Activated CD4-positive, alpha-beta T cell treated with anti-CD3 and anti-CD28 coated beads, Interleukin-2, amount 50 U/mL, for 4 hours (primary cell): ENCODE measurements at places on chromosomes 1 and 21.

DNA sequence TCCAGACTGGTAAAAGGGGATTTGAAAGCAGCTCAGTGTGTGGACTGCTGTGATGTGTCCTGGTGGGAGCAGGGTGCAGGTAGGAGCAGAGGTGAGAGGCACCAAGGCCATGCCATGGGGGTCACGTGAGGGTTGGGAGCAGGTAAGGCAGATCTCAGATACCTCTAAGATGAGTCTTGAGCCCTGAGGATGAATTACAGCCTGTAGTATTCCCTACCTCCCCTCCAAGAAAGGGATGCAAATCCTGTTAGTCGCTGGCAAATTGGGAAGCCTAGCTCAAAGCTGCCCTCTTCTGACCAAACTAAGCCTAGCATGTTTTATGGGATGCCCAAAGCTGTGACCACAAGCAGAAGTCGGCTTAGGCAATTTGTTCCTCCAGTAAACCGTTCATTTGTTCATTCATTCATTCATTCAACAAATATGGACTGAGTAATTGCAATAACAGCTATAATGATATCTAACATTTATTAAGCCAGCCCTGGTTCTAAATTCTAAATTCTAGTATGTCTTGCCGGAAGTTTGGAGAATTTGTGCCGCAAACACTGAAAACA lies 3.9 kb upstream of the NUAK2 start:
- peak; percentile 51 for DNase-seq

- DNase-seq: no peak
Measured at GRCh38 chr1:109622137-109622892, 2.7 kb downstream of the AMPD2 start.

DNA sequence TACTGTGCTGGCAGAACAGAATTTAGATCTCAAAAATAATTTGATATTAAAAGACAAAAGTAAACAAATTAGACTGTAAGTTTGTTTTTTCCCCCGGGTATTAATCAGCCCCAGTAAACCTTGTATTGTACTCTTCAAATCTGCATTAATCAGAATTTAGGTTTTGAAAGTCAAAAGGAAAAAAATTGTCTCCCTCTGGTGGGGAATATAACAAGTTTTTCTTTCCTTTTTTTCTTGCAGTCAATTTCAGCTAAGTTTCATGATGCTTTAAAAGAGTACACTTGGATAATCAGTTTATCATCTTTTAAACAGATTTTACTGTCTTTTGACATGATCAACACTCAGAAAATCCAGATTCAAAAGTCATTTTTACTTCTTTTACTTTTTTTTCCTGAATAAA lies 134.5 kb upstream of the PKN2 start:
- no peak for DNase-seq

DNA sequence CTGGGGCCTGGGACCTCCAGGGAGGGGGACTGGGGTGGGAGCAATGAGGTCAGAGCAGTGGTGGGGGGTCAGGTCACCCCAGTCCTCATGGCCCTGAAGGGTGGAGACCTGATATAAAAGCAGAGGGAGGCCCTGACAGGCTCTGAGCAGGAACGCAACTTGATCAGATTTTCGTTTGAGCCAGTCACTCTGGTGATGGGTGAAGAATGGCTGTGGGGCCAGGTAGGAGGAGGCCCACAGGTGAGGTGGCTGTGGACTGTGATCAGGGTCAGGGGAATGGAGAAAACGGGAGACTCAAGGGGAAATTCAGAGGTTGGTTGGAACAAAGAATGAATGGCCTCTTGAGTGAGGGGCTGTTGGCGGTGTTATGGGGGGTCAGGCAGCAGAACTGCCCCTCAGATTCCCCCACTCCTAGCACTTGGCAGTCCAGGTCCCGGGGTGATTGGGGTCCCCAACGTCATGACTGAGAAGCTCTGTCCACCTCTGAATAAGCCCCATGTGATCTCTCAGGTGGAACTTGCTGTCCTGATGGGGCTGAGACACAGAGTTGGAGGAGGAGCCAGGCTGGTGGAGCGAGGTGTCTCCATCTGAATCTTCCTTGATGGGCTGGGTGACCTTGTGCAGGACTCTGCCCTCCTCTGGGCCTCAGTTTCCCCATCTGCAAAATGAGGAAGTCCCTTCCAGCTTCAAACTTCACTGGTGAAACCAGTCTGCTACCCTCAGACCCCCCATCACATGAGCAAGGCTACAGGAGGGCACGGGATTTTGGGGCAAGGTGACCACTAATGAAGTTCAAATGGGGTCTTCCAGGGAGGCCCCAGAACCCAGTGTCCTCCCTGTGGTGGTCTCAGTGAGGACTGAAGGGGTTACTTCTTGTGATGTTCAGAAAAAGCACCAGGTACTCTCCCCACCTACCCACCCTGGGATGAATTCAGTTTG lies 683.0 kb downstream of the MATN1 start:
- no peak for DNase-seq

GRCh38 chr21:27164208-27165177 lies 197.6 kb upstream of the ADAMTS5 start:
- no peak for DNase-seq

- no peak for DNase-seq
Measured at GRCh38 chr1:154456631-154457030, 45.4 kb upstream of the TDRD10 start.

- no peak for DNase-seq
Measured at GRCh38 chr1:198633675-198634121, 5.1 kb upstream of the PTPRC start.

- DNase-seq: no peak
Measured at GRCh38 chr1:15132965-15133364, 20.6 kb upstream of the TMEM51 start.

- DNase-seq: no peak
Measured at GRCh38 chr21:37249112-37249904, 17.8 kb downstream of the VPS26C start.

- DNase-seq: no peak
Measured at GRCh38 chr1:29122682-29123052, 1.0 kb downstream of the TMEM200B start.

DNA sequence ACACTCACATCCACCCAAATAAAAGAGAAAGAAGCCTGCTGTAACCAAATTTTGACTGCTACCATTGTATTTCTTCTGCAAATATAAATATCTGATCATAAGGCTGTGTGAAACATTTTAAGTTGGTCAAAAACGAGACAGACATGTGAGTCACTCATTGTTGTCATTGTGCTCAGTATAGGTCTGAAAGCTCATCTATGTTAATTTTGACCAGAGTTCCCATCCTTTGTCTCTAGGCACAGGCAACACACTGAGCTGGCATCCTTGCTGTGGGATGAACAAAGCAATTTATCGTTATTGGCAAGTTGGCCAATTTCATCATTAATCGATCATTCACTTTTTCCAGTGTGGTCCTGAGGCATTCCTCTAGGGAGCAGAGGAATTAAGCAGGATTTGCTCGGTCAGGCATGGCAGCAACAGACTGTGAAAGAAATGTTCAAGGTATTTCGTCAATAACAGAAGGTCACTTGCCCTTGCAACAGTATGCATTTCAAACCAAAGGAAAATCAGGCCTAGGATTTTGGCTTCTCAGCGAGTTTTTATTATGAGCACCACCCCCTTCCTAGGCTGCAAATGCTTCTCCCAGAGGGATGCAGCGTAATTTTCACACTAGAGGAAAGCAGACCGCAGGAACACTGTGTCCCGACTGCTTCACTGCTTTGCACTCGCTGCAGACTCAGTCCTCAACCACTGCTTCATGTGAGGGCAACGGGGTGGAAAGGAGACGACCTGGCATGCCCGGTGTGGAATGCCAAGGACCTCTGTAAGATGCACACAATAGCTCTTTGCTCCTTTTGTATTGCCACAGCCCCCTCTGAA lies 87.9 kb upstream of the SMYD2 start:
- no peak for DNase-seq

DNA sequence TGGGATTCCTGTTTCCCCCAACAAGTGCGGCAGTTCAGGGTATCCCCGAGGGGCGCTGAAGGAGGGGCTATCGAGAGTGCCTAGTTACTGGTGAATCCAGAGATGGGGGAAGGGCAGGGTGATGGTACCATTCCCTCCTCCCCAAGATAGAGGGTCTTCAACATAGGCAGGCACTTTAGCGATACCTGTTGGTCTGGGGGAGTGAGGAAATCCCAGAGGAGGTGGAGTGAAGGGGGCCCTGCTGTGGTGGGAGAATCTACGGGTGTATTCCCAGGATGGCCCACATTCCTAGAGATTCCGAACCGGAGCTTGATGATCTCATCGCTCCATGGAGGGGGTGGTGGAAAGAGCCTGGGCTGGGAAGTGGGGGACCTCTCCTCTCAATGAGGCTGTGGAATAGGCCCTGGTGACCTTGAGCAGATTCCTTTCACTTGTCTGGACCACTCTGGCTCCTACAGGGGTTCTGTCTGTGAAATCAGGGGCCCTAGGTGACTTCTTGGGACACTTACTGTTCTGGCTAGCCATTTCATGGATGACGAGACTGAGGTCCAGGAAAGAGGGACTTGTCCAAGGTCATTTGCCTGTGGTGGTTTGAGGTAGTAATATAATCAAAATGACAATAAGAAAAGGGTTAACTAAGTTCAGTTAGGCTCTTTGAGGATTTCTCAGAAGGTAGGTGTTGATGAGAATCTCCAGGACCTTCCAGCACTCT lies 52.7 kb upstream of the SYNC start:
- DNase-seq: no peak

DNA sequence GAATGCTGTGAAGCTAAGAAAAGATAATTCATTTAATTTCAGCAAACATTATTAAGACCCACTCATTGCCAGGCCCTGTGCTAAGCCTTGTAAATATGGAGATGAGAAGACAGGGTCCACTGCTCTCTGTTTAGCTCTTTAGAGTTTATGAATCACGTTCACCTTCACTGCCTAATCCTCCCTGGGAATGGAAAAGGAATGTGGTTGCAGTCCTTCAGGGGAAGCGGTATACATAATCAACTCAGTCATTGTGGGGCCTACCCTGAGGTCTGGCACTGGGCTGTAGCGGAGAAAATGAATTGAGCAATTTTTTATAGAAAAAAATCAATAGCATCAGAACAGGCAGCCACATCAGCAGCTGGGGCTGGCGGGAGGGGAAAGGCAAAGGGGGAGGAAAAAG lies 412.1 kb upstream of the NFIA start:
- DNase-seq: no peak

DNA sequence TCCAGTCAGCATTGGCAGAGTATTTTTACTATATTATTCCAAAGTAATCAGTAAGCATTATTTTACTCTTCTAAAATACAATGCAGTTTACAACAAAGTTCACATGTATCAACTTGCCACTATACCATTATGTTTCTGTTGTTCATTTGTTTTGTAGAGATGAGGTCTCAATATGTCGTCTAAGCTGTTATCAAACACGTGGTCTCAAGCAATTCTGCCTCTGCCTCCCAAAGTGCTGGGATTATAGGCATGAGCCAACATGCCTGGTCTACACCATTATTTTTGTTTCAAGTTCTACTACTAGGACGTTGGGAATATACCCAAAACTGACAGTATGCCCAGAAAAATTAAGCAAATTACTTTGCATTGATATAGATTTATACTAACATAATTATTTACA lies 19.8 kb downstream of the FAF1 start:
- DNase-seq: no peak

DNA sequence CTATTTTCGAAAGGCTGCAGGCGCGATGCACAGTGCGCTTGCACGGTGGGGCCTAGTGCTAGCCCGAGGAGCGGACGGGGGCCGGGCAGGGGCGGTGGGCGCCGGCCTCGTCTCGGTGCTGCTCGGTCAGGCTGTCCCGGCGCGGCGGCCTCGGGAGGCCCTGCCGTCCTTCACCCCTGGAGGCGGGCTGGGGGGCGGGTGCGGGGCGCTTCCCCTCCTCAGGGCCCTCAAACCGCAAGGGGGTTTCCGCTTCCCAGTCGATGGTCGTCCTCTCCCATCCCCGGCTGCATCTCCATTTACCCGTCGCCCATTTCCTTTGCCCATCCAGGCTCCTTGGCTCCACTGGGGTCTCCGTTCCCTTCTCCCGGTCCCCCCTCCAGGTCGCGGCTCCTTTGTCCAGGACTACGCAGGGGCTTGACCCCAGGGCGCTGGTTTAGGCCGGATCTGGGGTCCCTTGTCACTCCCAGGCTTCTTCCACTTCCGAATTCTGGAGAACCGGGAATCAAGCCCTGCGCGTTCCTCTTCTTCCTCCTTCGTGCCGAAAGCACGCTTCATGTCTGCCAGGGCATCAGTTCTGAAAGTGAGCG lies 196.3 kb upstream of the LMO4 start:
- no peak for DNase-seq

- no peak for DNase-seq
Measured at GRCh38 chr1:3292051-3292722, 162.3 kb upstream of the ARHGEF16 start.

- no peak for DNase-seq
Measured at GRCh38 chr1:227949341-227949921, 1.7 kb upstream of the WNT9A start.

DNA sequence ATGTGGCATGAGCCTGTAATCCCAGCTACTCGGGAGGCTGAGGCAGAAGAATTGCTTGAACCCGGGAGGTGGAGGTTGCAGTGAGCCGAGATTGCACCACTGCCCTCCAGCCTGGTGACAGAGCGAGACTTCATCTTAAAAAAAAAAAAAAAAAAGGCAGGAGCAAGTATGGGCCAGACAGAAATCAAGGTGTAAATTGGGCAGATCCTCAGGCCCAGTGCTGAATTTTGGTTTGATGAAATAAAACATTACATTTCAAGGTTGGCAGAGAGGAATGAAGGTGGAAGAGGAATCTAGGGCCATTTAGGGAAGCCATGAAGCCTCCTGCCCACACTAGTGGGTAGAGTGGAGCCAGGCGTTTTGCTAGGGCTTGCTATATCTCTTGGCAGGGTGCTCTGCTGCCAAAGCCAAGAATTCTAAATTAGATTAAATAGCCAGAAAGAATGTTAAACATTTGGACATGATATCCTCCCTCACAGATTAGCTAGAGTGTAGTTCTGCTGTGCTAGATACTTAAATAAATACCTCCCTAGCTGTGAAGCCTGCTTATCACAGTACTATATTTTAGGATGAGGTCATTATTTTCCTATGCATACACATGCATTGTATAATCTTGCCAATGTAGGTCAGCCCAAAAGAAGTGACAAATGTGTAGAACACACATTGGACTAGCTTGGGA lies 16.6 kb upstream of the LGALS8 start:
- DNase-seq: no peak

DNA sequence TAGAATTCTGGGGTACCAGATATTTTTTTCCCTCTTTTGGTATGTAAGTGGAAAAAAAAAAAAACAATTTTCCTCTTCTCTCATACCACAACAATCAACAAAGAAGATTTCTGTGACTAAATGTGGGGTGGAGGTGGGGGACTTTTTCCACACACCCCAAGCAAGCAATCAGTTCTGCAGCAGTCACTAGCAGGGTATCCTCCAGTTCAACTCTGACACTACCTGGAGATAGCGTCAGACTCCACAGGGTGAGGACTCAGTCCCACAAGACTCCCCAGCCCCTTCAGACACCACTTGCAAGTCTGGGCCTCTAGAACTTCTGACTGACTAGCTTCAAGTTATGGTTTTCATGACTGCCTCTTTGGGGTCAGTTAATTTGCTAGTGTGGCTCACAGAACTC lies 6.2 kb downstream of the DHX9 start:
- DNase-seq: peak; percentile 16

DNA sequence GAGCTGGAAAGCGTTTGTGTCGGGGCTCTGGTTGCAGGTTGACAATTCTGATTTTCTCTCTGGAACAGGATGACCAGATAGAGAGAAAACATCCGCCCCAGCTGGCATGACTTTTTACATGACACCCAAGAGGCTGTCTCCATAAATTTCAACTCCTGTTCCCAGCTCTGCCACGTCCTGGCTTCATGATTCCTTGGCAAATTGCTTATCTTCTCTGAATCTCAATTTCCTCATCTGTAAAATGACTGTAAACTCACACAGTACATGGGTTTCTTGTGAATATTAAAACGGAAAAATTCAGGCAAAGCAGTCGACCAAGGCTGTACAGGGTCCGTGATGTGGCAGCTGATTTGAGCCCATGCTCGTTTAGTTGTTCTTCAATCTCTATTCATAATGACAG lies 572.7 kb downstream of the AJAP1 start:
- DNase-seq: no peak
